ENCODE measurements at places on chromosomes 6 and 20.

- DNase-seq, result no peak
Measured at GRCh38 chr6:56853541-56853940, 101.4 kb upstream of the BEND6 start.

- peak; percentile 14 for DNase-seq
Measured at GRCh38 chr6:150770637-150771036, 94.9 kb upstream of the MTHFD1L start.

GRCh38 chr6:90807791-90808701 lies 221.2 kb upstream of the MAP3K7 start:
- DNase-seq, result no peak

- DNase-seq, result no peak
Measured at GRCh38 chr6:1091900-1092299, 220.0 kb upstream of the FOXQ1 start.

- DNase-seq, result no peak
Measured at GRCh38 chr6:111862741-111863140, 10.5 kb downstream of the FYN start.

DNA sequence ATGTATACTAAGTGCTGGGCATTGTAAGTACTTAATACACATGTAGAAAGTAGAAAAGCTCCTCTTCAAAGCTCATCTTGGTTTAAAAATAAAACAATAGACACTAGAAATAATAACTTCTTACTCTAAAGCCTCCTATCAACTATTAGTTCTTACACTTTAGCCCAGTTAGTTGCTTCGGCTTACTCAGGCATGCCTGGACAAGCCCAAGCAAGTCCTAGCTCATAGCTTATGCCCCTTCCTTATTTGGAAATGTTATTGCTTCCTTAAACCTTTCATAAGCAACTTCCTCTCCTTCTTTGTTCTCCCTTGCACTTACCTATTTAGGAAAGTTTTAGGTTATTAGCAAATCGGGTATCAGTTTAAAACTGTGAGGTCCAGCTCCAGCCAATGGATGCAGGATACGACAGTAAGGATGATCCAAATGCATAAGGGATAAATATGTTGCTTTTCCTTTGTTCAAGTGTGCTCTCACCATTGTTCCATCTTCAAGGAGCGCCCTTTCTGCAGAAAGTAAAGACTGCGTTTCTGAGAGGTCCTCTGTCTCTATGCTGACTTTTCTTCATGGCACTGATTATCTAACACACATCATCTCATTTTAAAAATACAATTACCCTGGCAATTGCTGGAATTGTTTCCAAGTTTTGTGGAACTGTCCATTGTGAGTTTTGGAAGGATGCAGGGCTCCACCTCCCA lies 12.3 kb downstream of the TMEM30A start:
- peak; percentile 62 for DNase-seq

DNA sequence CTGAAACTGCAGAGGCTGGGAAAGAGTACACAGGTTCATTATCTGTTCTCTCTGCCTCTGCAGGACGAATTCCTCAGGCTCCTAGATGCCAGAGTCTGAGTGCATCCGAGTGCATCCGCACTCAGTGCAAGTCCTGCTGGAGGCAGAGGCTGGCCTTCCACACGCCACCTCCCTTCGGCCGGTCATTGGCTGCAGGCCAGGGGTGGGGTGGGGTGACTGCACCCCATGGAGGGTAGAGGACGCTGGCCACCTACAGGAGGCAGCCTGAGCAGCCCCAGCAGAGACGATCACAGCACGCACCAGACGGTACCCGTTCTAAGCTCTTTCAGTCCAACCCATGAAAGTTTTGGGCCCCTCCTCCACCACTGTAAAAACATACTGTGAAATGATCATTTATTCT lies 11.7 kb downstream of the SFT2D1 start:
- peak; percentile 8 for DNase-seq

GRCh38 chr20:63492982-63493381 lies 5.9 kb downstream of the EEF1A2 start:
- DNase-seq, result no peak

- DNase-seq, result no peak
Measured at GRCh38 chr6:10402648-10403311, 12.1 kb downstream of the TFAP2A start.

DNA sequence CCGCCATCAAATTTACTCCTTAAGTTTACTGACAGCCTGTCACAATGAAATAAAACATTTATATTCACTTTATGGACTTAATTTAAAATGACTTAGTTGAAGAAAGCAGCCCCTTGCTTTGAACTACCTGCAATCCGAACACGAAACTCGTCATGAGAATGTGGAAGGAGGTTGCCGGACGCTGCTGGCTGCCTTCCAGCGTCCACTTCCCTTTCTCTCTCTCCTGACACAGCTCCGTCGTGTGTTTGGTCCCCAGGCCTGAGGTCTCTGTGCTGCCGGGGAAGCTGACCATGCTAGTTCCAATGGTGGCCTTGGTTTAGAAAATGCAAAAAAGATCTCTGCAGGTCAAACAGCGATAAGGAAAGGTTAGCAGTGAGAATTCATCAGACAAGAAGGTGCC lies 519.7 kb downstream of the CDH26 start:
- DNase-seq, result no peak

DNA sequence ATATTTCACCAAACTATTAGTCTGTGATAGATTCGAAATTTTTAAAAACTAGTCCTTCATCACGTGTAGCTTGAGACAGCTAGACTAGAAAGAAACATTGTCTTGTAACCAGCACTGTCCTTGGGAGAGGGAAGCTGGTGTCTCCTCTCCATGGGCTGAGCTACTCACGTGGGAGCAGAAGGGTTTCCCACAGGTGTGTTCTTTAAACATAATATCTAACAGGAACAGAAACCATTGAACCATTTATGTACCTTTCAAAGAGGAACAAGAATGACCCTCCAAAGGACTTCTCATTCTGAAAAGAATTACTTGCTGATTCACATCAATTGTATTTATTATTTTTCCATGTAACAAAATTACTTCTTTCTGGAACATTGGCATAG lies 72.4 kb upstream of the SYNJ2 start:
- no peak for DNase-seq

DNA sequence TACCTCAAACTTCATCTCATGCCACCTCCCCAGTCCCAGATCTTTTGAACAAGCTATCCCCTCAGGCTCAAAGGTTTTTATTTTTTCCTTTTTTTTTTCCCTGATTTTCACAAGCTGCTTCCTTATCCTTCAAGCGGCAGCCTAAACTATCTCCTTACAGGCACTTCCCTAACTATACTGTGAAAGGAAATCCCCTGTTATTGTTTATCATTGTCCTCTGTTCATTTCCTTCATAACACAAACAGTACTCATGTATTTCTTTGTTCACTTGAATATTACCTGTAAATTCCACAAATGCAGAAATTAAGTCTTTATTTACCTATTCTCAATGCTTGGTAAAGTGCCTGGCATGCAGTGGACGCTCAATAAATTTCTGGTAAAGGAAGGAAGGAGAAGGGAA lies 48.9 kb downstream of the ME1 start:
- no peak for DNase-seq

DNA sequence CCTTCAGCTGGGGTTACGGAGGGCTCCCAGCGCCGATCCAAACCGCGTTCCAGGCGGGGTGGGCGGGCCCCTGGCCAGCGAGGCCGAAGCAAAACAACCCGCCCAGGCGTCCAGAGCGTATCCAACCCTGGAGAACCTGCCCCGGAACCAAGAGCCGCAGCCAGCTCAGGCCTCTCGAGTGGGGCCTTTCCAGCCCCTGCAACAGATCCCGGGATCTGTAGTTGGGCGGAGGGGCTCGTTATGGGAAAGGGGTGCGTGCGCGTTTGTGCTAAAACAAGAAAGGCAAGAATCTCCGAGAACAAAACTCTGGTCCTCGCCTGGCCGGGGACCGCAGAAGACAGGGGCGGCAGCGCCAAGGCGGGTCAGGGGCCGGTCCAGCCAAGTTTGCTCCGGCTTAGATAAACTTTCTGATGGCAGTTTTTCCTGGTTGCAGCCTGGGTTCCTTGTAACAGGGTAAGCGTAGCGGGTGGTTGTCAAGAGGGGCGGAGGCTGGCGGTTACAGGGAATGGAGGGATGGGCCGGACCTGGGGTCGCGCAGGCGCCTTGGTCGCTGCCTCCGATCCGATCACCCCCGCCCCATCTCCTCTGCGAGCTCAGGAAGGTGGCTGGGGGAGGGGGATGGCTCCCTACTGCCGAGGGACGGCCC lies 448 bp upstream of the RIN2 start:
- DNase-seq, result peak; percentile 87

- no peak for DNase-seq
Measured at GRCh38 chr6:135449246-135449645, 48.3 kb downstream of the AHI1 start.

DNA sequence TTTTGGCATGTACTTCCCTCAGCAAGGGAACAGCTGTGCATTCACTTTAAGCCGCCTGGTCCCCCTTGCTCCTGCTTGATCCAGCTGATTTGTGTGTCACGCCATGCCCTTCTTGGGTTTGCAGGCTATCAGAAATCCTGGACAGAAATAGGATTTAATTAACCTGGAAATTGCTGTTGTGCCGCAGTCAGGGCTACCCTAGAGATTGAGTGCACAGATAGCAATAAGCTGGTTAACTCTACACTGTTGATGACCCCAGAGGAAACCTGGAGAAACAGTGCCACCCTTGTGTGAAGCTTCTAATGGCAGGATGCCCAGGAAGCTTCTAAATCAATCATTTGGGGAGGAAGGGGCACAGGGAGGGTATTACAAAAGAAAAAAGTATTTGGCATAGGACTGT lies 199.0 kb downstream of the JARID2 start:
- DNase-seq, result no peak

- no peak for DNase-seq
Measured at GRCh38 chr6:117188627-117189201, 76.6 kb upstream of the VGLL2 start.

DNA sequence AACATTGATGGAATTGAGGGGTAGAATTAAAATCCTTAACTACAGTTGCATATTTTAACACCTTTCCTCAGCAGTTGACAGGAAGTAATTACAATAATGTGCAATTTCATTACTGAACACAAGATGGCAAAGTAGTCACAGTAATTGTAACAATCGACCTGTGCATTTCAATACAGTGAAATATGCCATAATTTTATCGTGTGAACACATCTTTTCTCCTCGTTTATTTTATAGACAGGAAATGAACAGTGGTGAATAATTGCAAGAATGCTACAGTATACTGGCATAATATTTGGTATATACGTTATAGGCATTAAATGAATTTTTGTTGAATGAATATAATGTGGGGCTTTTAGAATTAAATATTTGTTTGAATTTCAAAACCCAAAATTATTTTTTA lies 25.0 kb downstream of the CYB5R4 start:
- DNase-seq, result peak; percentile 59

DNA sequence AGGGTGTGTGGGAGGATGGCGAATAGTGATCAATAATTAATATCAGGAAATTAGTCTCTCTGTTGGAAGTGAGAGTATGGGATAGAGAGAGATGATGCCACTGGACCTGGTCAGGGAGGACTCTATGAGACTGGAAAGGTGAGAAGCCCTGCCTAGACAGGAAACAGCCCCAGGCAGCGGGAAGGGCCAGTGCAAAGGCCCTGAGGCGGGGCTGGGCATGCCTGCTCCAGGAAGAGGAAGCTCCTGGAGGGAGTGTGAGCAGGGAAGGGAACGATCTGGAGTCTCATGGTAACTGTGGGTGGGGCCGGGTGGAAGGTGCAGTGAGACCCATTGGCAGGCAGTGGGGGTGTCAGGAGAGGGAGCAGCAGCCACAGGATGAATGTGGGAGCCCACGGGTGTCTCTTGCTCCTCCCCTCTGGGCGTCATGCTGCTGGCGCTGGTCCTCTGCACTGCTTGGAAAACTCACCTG lies 1.8 kb upstream of the CST3 start:
- no peak for DNase-seq

- no peak for DNase-seq
Measured at GRCh38 chr6:146739696-146740095, 140.9 kb downstream of the ADGB start.
